Epithelial cell of prostate (primary cell): ENCODE measurements at places on chromosomes 7 and 10.

GRCh38 chr10:49512121-49512809 is 26.7 kb downstream of the ERCC6 start:
- no peak for DNase-seq

GRCh38 chr10:132052124-132052523 is 13.6 kb upstream of the JAKMIP3 start:
- no peak for DNase-seq

DNA sequence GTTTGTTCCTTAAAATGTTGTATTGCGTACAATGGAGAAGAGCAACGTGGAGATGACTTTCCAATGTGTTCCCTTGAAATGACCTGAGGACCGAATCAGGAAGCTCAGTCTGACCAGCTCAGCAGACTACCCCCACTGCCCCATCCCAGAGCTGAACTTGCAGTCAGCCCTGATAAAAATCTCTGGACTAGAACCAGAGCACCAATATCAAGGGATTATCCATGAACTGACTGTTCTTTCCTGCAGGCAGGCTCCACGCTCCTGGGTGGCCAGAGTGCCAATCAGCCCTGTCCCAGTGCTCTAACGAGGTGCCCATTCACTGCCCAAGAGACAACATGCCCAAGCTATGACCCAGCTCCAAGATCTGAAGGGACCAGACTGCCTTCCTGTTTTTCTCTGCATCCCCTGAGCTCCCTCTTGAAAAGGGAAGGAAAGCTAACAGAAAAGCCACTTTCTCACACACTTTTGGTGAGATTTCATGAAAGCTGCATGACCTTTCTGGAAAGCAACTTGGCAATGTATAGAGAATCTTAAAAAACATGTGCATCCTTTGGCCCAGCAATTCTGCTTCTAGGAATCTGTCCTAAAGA is 130.2 kb downstream of the KCNMA1 start:
- no peak for DNase-seq

DNA sequence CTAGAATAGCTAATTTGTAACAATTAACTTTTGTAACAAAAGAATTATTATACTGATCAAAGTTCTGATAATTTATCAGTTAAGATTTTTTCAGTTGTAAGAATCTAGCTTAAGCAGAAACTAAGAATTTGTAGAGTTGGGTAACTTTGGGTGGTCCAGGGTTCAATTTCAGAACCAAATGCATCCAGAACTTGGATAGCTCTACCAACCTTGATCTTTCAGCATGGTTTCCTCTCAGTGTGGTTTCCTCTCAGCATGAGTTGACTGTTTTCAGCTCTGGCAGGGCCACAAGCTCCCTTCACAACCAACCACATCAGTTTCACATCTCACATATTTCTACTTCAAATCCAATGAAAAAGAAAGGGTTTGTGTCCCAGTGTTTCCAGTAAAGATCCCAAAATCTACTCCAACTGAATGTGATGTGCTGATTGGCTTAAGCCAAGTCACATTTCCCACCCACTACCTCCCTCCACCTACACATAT is 3.3 kb upstream of the FAS start:
- no peak for DNase-seq

DNA sequence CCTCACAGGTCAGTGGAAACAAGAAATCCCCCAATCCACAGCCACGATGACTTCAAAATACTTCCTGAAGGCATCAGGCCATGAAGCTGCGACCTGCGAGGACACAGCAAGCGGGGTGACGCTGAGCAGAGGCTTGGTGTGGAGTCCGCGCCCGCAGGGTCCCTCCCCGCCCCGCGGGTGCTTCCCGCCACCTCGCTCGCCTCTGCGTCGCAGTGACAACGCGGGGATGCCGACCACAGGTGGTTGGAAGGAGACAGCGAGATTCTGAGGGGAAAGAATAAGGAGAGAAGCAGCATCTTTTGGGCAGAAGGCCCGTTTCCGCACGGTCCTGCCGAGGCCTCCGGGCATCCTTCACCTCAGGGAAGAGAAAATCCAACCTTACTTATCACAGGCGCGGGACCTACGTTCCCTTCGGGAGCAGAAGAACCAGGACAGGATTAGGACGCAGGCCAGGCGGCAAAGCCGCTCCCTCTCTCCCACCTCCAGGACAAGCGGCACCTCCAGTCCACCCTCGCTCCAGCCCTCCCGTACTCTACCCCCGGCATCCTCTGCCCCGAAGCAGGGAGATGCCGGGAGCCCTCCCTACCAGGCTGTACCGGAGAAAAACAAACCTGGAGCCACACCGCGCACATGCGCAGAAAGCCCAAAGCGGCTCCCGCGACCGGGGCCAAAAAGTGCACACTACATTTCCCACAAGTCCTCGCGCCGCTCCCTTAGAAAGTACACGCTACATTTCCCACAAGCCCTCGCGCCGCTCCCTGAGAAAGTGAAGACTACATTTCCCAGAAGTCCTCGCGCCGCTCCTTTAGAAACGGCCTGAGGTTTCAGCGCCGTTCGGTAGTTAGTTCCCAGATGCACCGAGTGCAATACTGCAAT is 85.9 kb downstream of the ZNF33B start:
- peak; percentile 91 for DNase-seq

DNA sequence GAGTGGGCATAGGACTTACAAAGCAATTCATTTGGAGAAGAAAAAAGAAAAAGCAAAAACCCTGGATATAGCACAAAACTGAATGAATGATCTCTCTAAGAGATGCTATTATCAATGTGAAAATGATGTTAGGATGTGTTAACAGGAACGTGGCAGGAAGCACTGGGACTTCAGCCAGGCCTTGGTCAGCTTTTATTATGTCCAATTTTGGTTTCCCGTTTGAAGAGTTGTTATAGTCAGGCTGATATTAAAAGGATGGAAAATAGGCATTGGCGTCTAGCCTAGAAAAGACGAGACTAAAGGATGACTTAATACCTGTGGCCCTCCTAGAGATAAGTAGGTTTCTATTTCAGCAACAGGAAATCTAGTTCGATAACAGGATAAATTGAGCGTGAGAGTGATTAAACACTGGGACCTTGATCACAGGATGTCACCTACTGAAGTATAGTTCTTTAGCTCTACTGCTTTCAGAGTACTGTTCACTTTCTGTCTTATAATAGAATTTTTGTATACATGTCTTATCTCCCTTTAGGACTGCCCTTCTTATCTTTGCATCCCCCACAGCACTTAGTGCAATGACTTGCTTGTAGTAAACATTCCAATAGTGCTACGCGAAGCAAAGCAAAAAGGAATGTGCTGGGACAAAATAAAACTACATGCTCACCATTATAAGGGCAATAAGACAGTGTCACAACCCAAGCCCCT is 99.8 kb upstream of the AGBL3 start:
- DNase-seq, result no peak

- DNase-seq, result no peak
Measured at GRCh38 chr10:63522277-63522687, 1.1 kb downstream of the REEP3 start.

DNA sequence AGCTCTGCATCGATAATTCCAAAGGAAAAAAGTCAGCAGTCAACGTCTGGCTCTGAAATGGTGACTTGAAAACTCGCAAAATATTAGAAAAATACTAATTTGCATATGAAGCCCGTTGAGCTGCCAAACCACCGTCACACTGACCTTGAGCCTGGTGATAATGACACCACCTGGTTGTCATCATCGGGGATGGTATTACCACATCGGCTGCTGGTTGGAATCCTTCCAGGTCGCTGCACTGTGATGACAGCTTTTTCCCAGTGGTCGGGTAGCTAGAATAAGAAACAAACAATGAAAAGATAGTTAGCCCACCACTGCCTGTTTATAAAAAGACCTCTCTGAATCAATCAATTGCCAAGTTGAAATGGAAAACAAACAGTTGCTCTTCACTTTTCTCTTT is 41.6 kb downstream of the LAMB1 start:
- DNase-seq, result no peak

DNA sequence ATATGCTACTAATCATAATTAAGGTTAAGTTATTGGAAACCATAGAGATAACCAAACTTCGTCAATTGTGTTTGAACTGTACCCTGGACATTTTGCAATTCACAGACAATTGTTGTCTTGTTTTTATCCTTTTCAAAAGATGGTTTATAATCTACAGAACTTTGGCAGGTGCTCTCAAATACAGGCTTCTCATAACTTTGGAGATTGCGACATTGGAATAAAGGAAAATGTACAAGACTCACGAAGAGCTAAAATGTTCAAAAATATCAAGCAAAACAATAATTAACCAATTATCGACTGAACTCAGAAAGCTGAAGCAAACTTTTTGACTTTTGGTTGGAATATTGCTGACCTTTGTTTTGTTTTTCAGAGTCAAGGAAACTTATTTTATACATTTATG is 88.4 kb upstream of the GPR22 start:
- DNase-seq, result no peak

DNA sequence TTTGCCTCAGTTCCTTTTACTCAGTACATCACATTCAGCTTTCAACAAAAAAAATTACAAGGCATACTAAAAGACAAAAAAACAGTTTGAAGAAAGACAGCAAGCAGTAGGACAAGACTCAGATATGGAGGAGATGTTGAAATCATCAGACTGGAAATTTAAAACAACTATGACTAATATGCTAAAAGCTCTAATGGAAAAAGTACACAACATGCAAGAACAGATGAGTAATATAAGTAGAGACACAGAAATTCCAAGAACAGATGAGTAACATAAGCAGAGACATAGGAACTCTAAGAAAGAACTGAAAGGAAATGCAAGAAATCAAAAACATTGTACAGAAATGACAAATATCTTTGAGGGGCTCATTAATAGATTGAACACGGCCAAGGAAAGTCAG is 402.6 kb downstream of the NEBL start:
- peak; percentile 5 for DNase-seq

GRCh38 chr10:95767884-95768556 is 12.1 kb downstream of the ENTPD1 start:
- DNase-seq, result no peak

DNA sequence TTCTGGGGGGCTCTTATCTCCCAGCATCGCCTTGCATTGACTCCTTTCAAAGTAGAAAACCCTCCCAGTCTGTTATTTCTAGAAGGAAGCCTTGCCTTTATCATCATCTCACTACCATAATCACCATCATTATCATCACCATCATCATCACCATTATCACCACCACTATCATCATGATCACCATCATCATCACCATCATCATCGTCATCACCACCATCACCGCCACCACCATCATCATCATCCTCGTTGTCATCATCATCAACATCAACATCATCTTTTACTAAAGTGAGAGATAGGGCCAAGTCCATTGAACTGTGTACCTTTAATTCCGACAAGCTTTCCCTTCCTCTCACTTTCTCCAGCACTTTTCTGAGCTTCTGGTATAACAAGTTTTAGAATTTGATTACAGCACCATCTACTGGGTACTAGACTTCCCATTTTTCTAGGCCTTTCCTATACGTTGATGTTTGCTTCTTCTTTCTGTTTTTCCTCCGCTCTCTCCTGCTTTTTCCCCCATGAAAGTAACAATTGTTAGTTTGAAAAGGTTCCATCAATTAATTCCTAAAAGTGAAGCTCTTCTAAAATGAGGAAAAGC is 226.4 kb downstream of the BUB3 start:
- no peak for DNase-seq

DNA sequence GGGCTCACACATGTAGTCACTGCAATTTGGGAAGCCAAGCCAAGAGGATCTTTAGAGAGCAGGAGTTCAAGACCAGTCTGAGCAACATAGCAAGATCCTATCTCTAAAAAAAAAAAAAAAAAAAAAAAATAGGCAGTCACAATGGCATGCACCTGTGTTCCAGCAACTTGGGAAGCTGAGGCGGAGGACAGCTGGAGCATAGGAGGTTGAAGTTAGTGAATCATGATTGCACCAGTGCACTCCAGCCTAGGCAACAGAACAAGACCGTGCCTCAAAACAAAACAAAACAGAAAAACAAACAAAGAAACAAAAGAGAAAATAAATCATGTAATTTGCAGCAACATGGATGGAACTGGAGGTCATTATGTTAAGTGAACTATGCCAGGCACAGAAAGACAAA is 33.6 kb upstream of the BICC1 start:
- DNase-seq, result no peak

GRCh38 chr10:16360001-16360400 is 76.8 kb upstream of the PTER start:
- no peak for DNase-seq

- DNase-seq, result no peak
Measured at GRCh38 chr10:62625484-62625883, 179.0 kb upstream of the ADO start.

GRCh38 chr7:30252885-30253795 is 31.3 kb upstream of the ZNRF2 start:
- no peak for DNase-seq

GRCh38 chr10:130479926-130480325 is 343.7 kb downstream of the GLRX3 start:
- DNase-seq, result no peak

DNA sequence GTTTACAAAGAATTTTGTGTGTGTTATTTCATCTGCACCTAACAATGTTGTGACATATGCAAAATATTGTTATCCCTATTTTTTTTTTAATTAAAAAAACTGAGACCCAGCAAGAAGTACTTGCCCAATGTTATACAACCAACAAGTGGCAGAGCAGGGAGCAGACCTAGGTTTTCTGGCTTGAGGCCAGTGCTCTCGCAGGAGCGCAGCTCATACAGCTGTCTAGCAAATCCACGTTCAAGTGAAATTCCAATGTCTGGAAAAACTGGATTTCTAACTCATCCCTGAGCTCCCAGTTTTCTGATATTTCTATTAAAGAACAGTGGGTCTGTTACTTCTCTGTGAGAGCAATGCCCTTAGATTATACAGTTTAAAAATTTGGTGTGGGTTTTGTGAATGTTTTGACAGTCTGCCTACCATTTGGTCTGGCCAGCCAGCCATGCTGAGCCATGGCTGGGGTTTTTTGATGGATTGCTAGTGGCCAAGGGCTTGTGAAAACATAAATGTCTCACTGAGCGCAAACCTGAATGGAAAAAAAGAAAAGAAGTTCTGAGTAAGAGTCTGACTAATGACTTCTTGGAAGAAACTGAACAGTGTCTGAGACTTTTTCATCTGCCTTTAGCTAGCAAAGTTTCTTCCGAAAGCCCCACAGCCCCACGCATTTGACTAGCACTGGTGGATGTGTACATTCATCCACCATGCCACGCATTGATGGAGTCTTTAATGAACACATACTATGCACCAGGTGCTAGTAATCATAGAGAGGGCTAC is 15.4 kb upstream of the PRF1 start:
- peak; percentile 39 for DNase-seq

DNA sequence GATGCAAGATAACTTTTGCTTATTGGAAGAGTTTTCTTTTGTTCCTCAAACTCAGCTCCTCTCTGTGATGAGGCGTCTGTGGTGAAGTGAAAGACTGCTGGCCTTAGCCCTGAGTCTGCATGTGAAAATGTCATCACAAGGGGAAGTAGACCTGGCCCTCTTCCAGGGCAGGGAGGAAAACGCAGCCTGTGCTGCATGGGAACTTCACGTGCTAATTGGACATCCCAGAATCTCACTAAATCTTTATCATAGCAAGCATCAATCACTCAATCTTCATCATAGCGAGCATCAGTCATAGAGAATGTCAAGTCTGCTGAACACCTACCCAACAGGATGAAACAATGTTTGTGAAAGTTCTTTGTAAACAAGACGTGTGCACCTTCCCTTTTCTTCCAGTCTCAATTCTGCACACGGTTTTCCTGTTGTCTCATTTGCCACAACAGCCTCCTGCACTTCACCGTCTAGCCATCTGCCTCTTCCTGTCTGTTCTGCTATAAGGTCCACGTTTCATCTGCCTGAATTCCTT is 314.6 kb downstream of the FRMD4A start:
- DNase-seq, result no peak

- DNase-seq, result no peak
Measured at GRCh38 chr7:117183729-117184128, 139.1 kb downstream of the WNT2 start.

GRCh38 chr10:80535671-80536360 is 1.9 kb upstream of the SH2D4B start:
- no peak for DNase-seq
